Stimulated activated CD4-positive, alpha-beta T cell treated with anti-CD3 and anti-CD28 coated beads, Interleukin-4, amount 100 ng/mL, for 4 hours (primary cell): ENCODE measurements at places on chromosomes 1 and 21.

- DNase-seq: no peak
Observed at GRCh38 chr1:168736520-168736919, 7.5 kb upstream of the DPT start.

DNA sequence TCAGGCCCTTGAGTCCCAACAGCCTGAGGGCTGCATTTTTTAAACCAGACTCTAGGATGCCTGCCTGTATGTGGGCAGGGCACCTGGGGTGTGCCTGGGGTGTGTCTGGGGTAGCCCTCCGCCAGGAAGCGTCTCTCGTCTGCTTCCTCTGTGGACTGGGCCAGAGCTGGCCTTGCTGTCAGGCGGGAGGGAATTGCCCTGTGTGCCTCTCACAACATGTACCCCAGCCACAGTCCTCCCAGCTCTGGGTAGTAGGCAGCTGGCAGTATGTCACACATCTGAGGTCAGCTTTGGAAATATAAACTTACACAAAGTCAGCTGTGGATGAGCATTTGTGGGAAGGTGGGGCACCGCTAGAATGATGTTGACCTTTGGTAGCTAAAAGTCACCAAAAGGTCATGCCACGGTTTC lies 13.0 kb downstream of the TRAF5 start:
- DNase-seq: no peak

GRCh38 chr1:51902456-51902855 lies 23.9 kb upstream of the NRDC start:
- DNase-seq: no peak

DNA sequence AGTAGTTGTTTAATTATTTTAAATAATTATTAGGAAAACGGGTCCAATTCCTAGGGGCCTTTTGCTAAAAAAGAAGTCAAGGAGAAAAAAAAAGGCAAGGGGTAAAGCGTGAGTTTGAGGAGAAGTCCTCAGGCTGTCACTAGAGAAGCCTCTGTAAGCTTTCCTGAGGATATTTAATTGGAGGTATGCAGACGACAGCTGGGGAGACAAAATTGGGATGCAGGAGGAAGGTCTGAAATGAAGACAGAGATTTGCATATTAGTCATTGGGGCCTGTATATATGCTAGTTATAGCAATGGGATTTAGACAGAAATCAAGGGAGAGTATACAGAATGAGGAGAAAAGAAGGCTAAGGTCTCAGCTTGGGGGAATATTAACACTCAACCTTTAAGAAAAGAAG lies 8.6 kb downstream of the ATP6V1G3 start:
- no peak for DNase-seq

DNA sequence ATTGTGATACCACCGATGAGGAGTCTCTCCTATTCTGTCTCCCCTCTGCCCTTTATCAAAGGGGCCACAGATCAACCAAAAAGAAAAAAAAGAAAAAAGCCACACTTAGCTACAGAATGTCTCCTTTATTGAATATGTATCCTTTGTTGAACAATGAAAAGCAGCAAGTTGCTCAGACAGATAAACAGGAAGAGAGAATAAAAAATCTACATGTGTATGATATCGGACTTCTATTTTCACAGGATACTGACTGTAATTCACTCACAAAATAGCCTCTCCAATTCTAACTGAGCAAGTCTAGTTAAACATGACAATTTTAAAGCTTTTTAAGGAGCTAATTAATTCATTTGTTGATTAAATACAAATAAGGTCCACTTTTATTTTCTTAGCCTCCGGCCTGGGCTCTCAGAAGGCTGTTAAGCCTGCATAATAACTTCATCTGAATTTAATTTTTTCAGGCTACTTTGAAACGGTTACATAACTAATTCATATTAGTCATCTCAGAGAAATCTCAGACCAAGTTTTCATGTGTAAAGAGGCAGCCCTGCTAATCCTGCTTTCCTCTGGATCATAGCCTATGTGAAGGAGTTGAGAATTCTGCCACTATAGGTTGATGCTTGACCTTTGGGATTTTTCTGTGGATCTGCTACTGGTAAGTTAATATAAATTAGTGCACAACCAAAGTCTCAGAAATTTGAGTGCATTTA lies 304.1 kb upstream of the NR5A2 start:
- DNase-seq: no peak

DNA sequence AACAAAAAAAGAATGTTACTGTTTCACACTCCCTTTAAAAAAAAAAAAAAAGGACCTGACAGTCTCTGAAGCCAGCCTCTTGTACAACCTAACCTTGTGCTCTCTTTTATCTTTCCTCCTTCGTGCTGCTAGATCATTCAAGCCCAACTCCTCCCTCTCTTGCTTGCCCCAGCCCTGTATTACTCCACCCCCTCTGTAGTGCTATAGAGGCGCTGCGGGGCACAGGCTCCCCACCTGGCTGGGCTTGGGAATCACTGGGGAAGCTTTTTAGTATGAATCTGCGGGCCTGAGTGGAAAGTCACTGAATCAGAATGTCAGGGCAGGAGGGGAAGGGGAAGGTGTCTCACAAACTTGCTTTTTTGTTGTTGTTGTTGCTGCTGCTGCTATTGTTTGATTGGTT lies 383.7 kb upstream of the CAMK1G start:
- no peak for DNase-seq
